ENCODE measurements at places on chromosomes 12 and 14.

GRCh38 chr12:101929365-101930041 lies 52.1 kb downstream of the DRAM1 start:
- DNase-seq = no peak

DNA sequence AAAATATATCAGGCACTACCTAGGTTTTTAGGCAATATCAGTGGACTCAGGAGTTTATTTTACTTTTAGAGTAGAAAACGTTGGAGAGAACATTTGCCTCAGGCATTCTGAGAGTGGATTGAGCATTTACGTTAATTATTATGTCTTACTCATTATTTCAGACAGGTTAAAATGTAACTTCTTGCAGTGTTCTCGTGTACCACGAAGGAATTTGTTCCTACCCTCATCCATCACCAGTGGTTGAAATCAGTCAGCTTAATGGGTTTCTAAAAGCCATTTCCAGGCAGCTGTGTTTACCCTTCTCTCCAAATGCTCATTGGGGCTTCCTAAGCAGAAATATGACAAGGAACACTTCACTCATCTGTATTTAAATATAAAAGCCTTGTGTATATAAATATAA lies 9.1 kb upstream of the LDHB start:
- DNase-seq = no peak

- DNase-seq = no peak
Observed at GRCh38 chr12:105467710-105468366, 137.3 kb downstream of the C12orf75 start.

DNA sequence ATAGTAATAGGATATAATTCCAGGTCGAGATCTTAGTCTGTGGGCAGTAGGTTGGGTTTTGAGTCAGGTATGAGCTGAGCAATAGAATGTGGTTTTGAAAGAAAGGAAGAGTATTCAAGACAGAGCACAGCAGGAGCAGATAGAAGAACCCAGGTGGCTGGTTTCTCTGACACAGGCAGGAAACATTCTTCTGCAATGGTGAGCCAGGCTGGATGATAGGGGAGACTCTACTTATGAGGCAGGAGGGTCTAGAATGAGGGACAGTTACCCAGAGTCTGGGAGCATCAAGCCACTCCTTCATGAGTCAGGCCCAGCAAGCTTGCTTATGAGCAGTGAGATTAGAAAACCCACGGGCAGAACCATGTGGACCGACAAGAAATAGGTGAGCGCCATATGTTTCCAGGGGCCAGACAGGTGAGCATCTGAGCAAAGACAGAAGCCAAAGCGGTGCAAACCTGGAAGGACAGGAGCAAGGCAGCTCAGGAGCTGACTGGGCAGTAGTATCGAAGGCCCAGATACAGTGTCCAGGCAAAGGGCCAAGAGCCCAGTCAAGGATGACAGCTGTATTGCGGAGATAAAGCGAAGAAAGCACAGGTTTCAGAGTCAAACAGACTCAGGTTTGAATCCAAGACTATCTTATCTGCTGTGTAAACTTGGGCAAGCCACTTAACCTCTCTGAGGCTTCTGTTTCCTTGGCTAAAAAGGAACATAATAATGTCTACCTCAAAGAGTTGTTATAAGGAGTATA lies 22.5 kb upstream of the PCNX1 start:
- no peak for DNase-seq

DNA sequence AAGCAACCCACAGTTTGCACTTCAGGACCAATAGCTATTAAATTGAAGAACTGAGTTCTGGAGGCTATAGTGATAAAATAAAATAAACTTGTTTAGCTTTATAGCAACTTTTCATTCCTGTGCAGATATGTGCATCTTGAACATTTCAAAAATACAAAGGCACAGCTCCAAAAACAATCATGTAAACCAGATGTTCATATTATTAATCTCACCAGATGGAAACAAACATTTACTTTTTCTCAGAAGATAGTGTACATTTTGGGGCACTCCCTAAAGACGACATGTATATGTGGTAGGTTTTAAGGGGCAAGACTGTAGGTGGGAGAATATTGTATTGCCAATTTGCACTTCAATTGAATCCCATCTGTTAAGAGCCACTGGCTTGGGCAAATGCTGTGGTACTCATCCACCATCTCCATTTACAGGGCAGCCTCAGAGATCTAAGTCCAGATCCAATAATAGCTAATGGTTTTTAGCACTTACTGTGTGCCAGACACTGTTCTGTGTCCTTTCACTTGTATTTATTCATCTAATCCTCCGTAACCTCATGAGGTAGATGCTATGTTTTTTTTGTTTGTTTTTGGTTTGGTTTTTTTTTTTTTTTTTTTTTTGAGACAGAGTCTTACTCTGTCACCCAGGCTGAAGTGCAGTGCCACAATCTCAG lies 49.1 kb downstream of the PTGER2 start:
- no peak for DNase-seq

DNA sequence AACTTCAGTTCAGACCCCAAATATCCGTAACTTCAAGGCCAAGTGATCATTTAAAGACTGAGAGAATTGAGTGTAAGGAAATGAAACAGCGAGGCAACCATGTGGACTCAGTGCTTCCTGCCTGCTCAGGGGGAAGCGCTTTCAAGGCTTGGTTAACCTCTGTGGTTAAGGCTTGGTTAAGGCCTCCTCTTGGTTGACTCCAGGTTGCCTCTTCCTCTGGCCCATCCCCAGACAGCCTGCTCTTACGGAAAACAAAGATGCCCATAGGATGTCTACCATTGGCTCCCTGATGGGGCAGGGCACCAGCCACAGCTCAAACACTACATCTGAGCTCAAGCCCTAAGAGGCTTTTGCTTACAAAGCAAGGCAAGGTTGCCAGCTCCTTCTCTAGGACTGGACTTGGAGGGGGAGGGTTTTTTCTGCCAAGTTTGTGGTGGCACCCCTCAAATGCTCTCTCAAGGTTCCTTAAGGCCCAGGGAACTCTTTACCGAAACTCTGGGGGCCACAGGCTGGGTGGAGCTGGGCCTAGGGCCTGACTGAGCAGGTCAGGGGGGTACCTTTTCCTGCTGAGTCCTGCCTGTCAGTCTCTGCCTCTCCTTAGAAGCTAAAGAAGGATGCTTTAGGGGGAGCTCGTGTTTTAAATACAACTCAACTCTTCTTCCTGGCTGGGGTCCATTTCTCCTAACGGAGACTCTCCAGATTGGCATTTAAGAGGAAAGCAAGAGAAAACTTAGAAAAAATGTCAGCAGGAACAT lies 13.7 kb downstream of the COL2A1 start:
- DNase-seq = no peak

- DNase-seq = peak; percentile 35
Observed at GRCh38 chr14:81269100-81269978, 48.6 kb upstream of the GTF2A1 start.

DNA sequence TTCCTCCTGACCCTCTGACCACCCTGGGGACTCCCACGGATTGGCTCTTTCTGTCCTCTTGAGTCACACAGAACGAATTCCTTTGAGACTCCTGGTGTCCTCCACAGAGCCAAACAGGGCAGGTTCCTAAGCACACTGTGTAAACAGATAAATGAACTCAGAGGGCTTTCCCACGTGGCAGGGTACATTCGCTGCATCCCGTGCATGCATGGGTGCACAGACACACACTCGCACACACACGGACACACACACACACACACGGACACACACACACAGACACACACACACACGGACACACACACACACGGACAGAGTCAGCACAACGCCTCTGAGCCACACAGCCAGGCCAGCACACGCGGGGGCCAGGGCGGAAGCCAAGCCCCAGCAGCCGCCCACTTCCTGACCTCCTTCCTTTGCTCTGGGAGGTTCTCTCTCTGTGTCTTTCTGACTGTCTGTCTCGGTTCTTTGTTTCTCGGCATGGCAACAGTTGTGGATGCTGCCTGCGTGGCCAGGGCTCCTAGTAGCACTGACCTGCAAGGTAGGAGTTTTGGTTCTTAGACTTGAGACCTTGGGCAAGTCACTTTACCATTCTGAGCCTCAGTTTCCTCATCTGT lies 706 bp downstream of the CRACR2A start:
- no peak for DNase-seq

DNA sequence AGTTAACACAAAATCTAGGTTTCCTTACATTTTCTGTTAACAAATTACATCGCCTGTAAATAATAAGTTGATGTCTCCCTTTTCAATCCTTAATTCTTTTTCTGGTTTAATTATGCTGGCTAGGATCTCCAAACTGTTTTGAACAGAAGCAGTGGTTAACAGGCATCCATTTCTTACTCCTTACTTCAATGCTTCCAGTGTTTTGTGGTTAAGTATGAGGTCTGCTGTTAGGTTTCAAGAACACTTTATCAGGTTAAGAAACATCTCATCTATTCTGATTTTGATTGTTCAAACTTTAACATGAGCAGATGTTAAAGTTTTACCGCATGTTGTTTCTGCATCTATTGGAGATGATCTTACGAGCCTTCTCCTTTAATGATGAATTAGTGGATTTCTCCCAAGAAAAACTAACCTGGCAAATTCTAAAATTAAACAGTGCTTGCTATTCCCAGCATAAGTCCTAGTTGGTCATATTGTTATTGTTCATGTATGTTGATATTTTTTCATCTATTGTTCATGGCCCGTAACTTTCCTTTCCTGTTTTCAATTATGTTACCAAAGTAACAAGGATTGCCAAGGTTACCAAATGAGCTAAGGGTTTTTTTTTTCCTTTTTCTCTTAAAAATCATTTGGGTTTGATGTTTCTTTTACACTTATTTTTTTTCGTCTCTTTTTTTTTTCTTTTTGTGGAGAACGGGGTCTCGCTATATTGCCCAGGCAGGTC lies 33.4 kb downstream of the POLE start:
- DNase-seq = no peak

DNA sequence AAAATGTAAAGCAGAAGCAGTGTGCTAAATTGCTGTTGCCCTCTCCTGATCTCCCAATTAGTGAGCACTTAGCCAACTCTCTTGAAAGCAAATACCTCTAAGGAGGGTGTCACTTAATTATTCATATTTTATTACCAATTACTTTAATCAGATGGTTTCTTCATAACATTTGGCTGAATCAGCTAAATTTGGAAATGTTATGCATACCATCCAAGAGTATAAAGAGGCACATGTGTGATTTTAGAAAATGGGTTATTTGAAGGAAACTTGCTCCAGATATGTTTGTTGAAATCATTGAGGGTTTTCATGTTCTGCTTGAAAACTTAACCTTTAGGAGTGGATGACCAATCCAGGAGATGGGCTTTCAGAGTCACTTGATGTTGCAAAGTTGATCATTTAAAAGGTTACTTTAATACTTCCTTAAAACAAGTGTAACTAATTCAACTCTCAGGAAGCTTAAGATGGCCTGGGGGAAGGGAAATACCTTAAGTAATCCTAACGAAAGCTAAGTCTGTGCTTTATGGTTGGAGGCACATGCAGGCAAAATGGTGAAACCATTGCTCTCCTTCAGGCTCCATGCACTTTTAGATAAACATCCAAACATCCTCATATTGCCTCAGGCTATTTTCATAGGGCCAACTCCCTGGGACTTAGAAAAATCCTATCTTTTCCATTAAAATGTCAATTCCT lies 434.5 kb downstream of the MDGA2 start:
- no peak for DNase-seq

GRCh38 chr12:101697930-101698799 lies 725 bp downstream of the CHPT1 start:
- DNase-seq = no peak
